Caco-2 (cell line): ENCODE measurements at places on chromosomes 6 and 20.
A peak's percentile ranks its signal among the peaks of the same experiment; 100 is the strongest.

DNA sequence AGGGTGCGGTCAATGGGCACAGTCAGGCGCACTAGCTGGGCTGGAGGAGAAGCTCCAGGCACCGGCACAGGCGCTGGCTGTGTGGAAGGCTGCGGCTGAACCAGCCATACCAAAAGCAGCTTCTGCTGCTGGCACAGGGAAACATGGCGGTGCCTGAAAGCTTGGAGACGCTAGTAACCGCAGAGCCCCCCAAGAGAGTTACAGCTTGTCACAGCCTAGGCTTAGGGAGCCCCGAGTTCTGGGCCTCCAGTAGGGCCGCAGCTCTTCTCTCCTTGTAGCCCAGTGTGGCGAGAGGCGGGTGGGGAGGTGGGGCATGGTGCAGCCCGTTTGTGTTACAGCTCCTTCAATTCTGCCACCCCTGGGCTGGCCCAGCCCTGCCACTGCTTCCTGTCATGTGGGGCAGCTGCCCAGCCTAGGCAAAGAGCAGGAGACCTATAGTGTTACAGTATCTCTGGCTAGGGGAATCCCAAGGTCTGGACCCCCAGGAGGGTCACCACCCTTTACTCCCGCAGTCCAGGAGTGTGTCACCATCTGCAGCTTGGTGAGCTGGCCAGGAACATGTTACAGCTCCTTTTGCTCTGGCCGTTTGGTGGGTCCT, 58.6 kb upstream of the MANEA start:
- no peak overlapping the region for H3K4me3 ChIP-seq
- no peaks in the 10 kb centered on the region for H3K36me3 ChIP-seq
- no peak overlapping the region for H3K27ac ChIP-seq
- DNase-seq = no peak
- H3K27me3 ChIP-seq = no peaks in the 10 kb centered on the region

GRCh38 chr6:118101220-118101619, 194.2 kb downstream of the SLC35F1 start:
- no peaks in the 10 kb centered on the region for H3K4me1 ChIP-seq
- no peaks in the 10 kb centered on the region for H3K27me3 ChIP-seq
- DNase-seq = no peak
- no peak overlapping the region for H3K27ac ChIP-seq
- H3K36me3 ChIP-seq = no peaks in the 10 kb centered on the region
- H3K4me3 ChIP-seq = no peak overlapping the region

DNA sequence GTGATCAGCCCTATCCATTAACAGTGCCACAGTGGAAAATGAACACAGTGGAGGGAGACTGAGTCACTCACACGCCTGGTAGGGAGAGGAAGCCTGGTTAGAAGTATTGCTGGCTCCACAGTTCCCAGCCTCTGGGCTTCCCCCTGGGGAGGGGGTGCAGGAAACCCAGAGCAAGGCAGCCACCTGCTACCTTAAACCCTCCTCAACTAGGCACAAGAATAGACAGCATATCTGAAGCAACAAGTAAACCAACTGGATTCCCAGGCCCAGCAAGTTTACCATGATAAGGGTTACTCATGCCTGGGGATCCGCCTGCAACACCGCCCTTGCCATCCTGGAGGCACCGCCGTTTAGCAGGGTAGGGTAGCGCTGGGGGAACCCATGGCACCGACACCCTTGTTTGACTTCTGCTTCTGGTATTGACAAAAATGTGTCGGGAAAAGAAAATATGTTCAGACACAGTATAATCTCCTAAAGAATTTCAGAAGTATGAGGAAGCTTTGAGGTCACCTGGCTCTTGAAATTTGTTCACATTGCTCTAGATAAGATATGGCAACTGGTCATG, 38.3 kb downstream of the SLC22A23 start:
- peak; percentile 79 for DNase-seq
- H3K4me1 ChIP-seq = peaks cover 86% of the 10 kb centered on the region
- peak overlapping the region; percentile 98 for H3K27ac ChIP-seq
- H3K27me3 ChIP-seq = no peaks in the 10 kb centered on the region
- H3K36me3 ChIP-seq = no peaks in the 10 kb centered on the region

- no peaks in the 10 kb centered on the region for H3K36me3 ChIP-seq
- no peak for DNase-seq
- H3K4me1 ChIP-seq = no peaks in the 10 kb centered on the region
These were observed 16.6 kb downstream of the SLC2A12 start for GRCh38 chr6:134035823-134036296.

DNA sequence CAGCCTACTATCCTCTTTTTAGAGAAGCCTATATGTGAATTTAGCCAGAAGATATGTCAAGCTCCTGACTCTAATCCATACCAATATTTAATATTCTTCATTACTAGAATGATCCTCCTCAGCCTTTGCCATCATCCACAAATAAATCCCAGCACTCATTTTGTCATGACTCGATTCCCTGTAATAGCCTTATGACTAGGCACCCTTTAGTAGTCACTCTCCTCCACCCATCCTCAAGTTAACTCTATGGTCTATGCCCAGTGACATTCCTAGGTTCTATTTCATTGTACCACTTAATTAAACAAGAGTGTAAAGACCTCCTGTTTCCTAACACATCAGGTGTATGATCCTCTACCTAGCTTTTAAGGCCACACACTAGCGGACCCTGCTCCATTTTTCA, 450.4 kb upstream of the CITED2 start:
- H3K36me3 ChIP-seq = no peaks in the 10 kb centered on the region
- DNase-seq = no peak
- no peaks in the 10 kb centered on the region for H3K27me3 ChIP-seq
- 0 out of 2 replicates have a peak, but pooled peaks cover 7% of the 10 kb centered on the region for H3K4me1 ChIP-seq

GRCh38 chr6:23031986-23032385, 462.6 kb downstream of the HDGFL1 start:
- H3K36me3 ChIP-seq = no peaks in the 10 kb centered on the region
- H3K27me3 ChIP-seq = no peaks in the 10 kb centered on the region
- H3K27ac ChIP-seq = no peak overlapping the region
- DNase-seq = no peak
